ENCODE measurements at places on chromosomes 2 and 18.
A peak's percentile ranks its signal among the peaks of the same experiment; 100 is the strongest.

DNA sequence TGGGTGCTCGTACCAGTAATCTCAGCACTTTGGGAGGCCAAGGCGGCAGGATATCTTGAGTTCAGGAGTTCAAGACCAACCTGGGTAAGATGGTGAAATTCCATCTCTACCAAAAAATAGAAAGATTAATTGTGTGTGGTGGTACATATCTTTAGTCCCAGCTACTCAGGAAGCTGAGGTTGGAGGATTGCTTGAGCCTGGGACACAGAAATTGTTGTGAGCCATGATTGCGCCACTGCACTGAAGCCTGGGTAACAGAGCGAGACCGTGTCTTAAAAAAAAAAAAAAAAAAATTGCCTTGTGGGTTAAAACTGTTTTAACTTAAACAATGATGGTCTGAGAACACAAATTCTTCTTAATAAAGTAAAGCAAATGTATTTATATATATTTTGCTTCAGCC lies 49.6 kb downstream of the ATP9B start:
- peaks cover 51% of the 10 kb centered on the region for H3K36me3 ChIP-seq
- H3K27me3 ChIP-seq, result no peaks in the 10 kb centered on the region
- DNase-seq, result no peak
- H3K4me1 ChIP-seq, result peaks cover 7% of the 10 kb centered on the region
- H3K4me3 ChIP-seq, result no peak overlapping the region

GRCh38 chr2:38495880-38496279 lies 106.8 kb downstream of the HNRNPLL start:
- DNase-seq, result no peak
- peaks cover 3% of the 10 kb centered on the region for H3K36me3 ChIP-seq
- peaks cover 55% of the 10 kb centered on the region for H3K4me1 ChIP-seq
- H3K27me3 ChIP-seq, result peaks cover 12% of the 10 kb centered on the region

DNA sequence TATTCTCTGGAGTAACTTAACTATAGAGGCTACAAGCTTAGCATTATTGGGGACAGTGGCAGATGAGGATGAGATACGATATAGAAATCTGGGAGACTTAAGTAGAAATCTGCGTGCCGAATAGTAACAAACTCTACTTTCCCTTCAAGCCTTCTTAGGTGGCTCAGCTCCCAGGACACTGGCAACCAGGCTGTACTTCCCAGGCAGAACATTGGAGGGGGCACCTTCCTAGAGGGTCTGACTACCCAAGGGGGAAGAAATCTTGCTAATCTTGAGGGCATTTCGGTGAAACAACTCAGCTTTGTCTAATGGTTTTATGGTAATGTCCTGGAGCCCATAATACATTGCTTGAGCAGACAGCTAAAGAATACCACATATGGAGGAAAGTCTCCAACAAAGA lies 126.2 kb upstream of the DTNA start:
- no peak for DNase-seq
- no peaks in the 10 kb centered on the region for H3K4me1 ChIP-seq
- H3K4me3 ChIP-seq, result no peak overlapping the region
- H3K27me3 ChIP-seq, result no peaks in the 10 kb centered on the region
- H3K27ac ChIP-seq, result no peak overlapping the region

GRCh38 chr2:171018522-171018921 lies 89.5 kb downstream of the GORASP2 start:
- H3K4me3 ChIP-seq, result no peak overlapping the region
- peaks cover 2% of the 10 kb centered on the region for H3K27me3 ChIP-seq
- no peak for DNase-seq
- no peaks in the 10 kb centered on the region for H3K4me1 ChIP-seq

GRCh38 chr2:234840336-234840735 lies 111.5 kb upstream of the SH3BP4 start:
- peak overlapping the region; percentile 76 for H3K27ac ChIP-seq
- H3K36me3 ChIP-seq, result no peaks in the 10 kb centered on the region
- H3K4me1 ChIP-seq, result peaks cover 82% of the 10 kb centered on the region

DNA sequence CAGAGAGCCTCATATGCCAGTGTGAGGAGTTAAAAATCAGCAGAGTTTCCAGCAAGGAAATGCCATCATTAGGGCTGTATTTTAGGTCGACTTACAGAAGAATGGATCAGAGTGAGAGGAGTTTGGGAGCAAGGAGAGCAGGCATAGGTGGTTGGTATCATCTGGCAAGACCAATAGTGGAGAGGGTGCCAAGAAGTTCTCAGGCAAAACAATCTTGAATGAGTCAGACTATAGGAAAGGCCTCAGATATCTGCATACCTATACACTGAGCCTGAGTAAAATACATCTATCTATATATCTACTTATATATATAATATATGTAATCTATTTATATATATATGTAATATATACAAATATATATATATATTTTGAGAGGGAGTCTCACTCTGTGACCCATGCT lies 57.3 kb downstream of the TMEFF2 start:
- no peaks in the 10 kb centered on the region for H3K36me3 ChIP-seq
- H3K27me3 ChIP-seq, result no peaks in the 10 kb centered on the region
- no peaks in the 10 kb centered on the region for H3K4me1 ChIP-seq
- H3K4me3 ChIP-seq, result no peak overlapping the region
- no peak for DNase-seq

GRCh38 chr2:208466151-208466919 lies 59.7 kb downstream of the PTH2R start:
- DNase-seq, result peak; percentile 32
- H3K27ac ChIP-seq, result no peak overlapping the region
- no peaks in the 10 kb centered on the region for H3K36me3 ChIP-seq
- H3K4me1 ChIP-seq, result no peaks in the 10 kb centered on the region
- H3K4me3 ChIP-seq, result no peak overlapping the region

DNA sequence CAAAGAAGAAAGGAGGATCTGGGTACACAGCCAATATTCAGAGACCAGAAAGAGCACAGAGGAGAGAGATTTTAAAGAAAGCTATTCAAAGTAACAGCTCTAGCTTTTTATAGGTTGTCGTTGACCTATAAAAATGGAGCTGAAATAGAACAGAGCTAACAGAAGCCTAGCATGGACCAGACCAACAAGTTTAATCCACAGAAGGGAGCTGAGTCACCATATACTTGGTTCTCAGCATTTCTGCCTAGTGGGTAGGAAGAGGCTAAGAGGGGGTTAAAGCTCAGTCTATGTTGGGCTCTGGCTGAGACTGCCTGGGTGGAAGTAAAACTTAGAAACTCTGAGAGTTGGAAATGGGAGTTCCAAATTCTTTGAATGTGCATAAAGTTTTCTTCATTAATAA lies 678.0 kb upstream of the CDH2 start:
- no peaks in the 10 kb centered on the region for H3K36me3 ChIP-seq
- H3K4me3 ChIP-seq, result no peak overlapping the region
- DNase-seq, result no peak
- no peaks in the 10 kb centered on the region for H3K4me1 ChIP-seq
- H3K27ac ChIP-seq, result no peak overlapping the region

GRCh38 chr2:158903711-158904405 lies 64.6 kb upstream of the TANC1 start:
- peak overlapping the region; percentile 98 for H3K27ac ChIP-seq
- H3K36me3 ChIP-seq, result no peaks in the 10 kb centered on the region
- peak overlapping the region; percentile 68 for H3K4me3 ChIP-seq
- H3K4me1 ChIP-seq, result peaks cover 74% of the 10 kb centered on the region
- no peaks in the 10 kb centered on the region for H3K27me3 ChIP-seq
- DNase-seq, result no peak

GRCh38 chr2:172252154-172252553 lies 149.5 kb upstream of the DLX2 start:
- no peak overlapping the region for H3K27ac ChIP-seq
- no peaks in the 10 kb centered on the region for H3K27me3 ChIP-seq
- no peaks in the 10 kb centered on the region for H3K36me3 ChIP-seq
- H3K4me1 ChIP-seq, result peaks cover 47% of the 10 kb centered on the region
- no peak for DNase-seq

DNA sequence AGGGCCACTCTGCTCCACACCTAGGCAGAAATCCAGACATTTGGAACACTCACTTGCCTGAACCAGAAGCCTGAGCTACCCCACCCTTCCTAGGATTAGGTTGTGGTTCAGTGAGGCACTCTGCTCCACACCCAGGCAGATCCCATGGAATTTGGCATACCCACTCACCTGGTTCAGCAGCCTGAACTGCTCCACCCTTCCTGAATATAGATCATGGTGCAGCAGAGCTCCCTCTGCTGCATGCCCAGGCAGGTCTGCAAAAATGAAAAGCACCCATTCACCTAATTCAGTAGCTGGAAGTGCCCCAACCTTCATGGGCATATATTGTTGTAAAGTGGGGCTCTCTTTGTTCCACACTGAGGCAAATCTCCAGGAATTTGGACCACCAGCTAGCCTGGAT lies 185.1 kb upstream of the CNTNAP5 start:
- no peaks in the 10 kb centered on the region for H3K27me3 ChIP-seq
- DNase-seq, result no peak
- H3K27ac ChIP-seq, result no peak overlapping the region

DNA sequence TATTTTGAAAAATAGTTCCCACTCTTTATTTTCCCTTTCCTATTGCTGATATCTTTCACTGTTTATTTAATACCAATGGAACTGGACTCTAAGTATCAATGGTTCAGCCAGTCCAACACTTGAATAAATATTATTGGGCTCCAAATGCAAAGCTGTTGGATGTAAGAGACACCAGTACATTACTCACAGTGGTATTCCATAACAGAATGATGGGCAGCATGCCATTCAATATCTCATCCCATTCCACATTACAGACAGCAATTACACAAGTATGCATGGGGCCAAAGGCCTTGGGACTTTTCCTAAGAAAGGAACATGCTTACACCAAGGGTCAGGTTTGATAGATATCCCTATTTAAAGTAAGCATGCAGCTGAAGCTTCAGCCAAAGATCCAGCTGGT lies 231.9 kb downstream of the RND3 start:
- no peak overlapping the region for H3K4me3 ChIP-seq
- H3K27ac ChIP-seq, result no peak overlapping the region
- H3K36me3 ChIP-seq, result no peaks in the 10 kb centered on the region
- H3K4me1 ChIP-seq, result no peaks in the 10 kb centered on the region
- no peak for DNase-seq
- H3K27me3 ChIP-seq, result peaks cover 4% of the 10 kb centered on the region

DNA sequence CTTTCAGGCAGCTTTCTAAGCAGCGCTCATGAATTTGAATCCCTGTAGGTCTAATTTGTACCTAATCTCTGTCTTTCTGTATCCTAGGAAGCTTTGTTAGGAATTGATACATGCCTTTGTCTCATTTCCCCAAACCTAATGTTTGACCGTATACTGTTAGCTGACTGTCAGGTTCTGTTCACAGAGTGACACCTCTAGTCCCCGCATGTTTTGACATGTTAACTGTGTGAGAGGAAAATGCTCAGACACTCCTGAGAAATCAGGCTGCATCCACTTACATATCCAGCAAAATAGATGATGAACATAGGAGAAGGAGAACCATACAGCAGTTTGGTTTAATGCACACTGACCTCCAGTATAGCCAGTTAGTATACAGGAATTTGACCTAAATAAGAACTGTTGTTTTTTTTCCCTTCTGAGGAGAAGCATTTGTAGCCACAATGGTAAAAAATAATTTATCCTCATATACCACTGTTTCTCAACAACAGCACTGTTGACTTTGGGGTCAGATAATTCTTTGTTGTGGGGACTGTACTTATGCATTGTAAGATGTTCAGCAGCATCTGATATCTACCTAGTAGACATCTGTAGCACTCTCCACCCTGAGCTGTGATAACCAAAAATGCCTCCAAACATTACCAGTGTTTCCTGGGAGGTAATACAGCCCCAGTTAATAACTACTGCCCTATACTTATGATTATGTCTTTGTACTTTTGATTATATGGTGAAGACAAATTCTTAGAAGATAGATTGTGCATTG lies 130.9 kb downstream of the NCOA1 start:
- H3K4me3 ChIP-seq, result no peak overlapping the region
- H3K27ac ChIP-seq, result no peak overlapping the region
- no peak for DNase-seq

GRCh38 chr18:6795307-6795706 lies 65.8 kb downstream of the ARHGAP28 start:
- no peak for DNase-seq
- H3K27me3 ChIP-seq, result peaks cover 3% of the 10 kb centered on the region
- no peak overlapping the region for H3K4me3 ChIP-seq
- no peaks in the 10 kb centered on the region for H3K4me1 ChIP-seq

DNA sequence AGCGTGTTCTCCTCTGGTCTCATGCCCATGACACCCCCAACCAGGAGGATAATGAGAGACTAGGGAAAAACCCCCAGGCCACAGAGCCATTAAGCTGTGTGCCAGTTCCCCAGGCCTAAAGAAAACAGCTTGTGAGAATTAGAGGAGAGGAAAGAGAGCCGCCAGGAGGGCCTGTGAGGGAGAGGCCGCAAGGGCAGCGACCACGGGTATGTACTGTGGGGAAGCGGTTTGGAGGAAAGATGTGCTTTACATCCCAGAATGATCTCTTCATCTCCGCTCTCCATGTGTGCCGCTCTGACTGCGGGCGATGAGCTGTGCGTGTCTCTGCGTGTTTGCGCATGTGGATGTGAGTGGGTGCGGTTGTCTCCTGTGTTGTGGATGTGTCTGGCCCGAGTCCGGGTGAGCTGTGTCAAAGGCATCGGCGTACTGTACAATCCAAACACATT lies 82.9 kb downstream of the DYSF start:
- peak overlapping the region; percentile 85 for H3K27ac ChIP-seq
- peaks cover 12% of the 10 kb centered on the region for H3K27me3 ChIP-seq
- no peaks in the 10 kb centered on the region for H3K36me3 ChIP-seq
- H3K4me1 ChIP-seq, result peaks cover 10% of the 10 kb centered on the region
- no peak for DNase-seq
- no peak overlapping the region for H3K4me3 ChIP-seq

DNA sequence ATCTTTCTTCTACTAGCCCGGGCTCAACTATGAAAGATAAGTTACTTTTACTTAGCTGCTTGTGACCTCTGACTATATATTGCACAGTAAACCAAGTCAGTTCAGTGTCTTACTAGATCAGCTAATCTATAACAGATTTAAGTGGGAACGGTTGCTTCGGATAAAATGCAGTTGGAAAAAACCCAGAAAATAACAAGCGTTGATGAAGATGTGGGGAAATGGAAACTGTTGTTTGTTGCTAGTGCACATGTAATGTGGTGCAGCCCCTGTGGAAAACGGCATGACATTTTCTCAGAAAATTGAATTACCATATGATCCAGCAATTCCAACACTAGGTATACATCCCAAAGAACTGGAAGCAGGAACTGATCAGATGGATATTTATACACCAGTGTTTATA lies 248.5 kb downstream of the PRKCE start:
- no peak overlapping the region for H3K27ac ChIP-seq
- no peaks in the 10 kb centered on the region for H3K4me1 ChIP-seq
- H3K4me3 ChIP-seq, result no peak overlapping the region
- no peaks in the 10 kb centered on the region for H3K36me3 ChIP-seq
- H3K27me3 ChIP-seq, result peaks cover 5% of the 10 kb centered on the region

GRCh38 chr2:149331023-149331400 lies 625 bp downstream of the LYPD6 start:
- no peak for DNase-seq
- H3K27ac ChIP-seq, result no peak overlapping the region
- no peaks in the 10 kb centered on the region for H3K36me3 ChIP-seq
- H3K4me1 ChIP-seq, result peaks cover 30% of the 10 kb centered on the region

- no peak overlapping the region for H3K4me3 ChIP-seq
- no peak for DNase-seq
- peaks cover 31% of the 10 kb centered on the region for H3K4me1 ChIP-seq
- peak overlapping the region; percentile 8 for H3K27ac ChIP-seq
- H3K27me3 ChIP-seq, result no peaks in the 10 kb centered on the region
These were observed 69.5 kb downstream of the KYNU start for GRCh38 chr2:142946941-142947340.
